Activated T-helper 1 cell treated with anti-CD3 and anti-CD28 coated beads, Interleukin-12 subunit alpha, Interleukin-12 subunit beta, Interleukin-2, Interleukin-4 antibody, amounts not matched to agents 30 ng/mL and 10 ng/mL and 1 ng/mL, durations not matched to agents 14 hours and 24 hours and 36 hours (primary cell): ENCODE measurements at places on chromosomes 7 and 10. TPM values are rescaled to one million over a fixed set of nuclear protein-coding genes. Genes with fewer than 3 reads are reported as not detected.

DNA sequence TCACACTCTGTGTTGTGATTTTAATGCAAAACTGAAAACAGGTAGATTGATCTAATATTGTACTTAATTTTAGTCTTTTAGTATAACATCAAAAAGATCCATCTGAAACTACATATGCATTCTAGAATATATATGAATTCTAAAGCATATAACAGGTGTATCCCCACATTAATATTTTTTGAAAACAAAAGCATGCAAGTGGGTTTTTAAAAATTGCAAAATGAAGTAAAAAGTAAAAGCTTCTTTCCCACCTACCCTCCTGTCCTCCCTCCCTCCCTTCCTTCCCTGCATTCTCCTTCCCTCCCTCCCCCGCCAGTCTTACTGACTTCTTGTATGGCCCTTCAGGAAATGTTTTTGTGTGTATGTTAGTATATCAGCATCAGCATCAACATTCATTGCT, 14.6 kb upstream of the STMP1 start:
- no peak overlapping the region for H3K4me3 ChIP-seq
- H3K4me1 ChIP-seq: no peaks in the 10 kb centered on the region
- no peak overlapping the region for H3K27ac ChIP-seq
- H3K27me3 ChIP-seq: no peaks in the 10 kb centered on the region

MYO3A gene
- not detected in 2 replicates for total RNA-seq

GRCh38 chr10:22557321-22557720, 157.1 kb downstream of the PIP4K2A start:
- H3K36me3 ChIP-seq: peaks cover 17% of the 10 kb centered on the region
- no peak overlapping the region for H3K27ac ChIP-seq

MMRN2 gene
- not detected in 2 replicates for total RNA-seq

GRCh38 chr10:96493871-96494525, 19.7 kb downstream of the TLL2 start:
- no peak overlapping the region for H3K4me3 ChIP-seq
- H3K27ac ChIP-seq: no peak overlapping the region
- no peaks in the 10 kb centered on the region for H3K36me3 ChIP-seq
- H3K4me1 ChIP-seq: no peaks in the 10 kb centered on the region

MRLN gene
- 0.23 and 0.54 TPM in 2 replicates for total RNA-seq

MBLAC1 gene
- 4.1 and 5.5 TPM in 2 replicates for total RNA-seq

DNA sequence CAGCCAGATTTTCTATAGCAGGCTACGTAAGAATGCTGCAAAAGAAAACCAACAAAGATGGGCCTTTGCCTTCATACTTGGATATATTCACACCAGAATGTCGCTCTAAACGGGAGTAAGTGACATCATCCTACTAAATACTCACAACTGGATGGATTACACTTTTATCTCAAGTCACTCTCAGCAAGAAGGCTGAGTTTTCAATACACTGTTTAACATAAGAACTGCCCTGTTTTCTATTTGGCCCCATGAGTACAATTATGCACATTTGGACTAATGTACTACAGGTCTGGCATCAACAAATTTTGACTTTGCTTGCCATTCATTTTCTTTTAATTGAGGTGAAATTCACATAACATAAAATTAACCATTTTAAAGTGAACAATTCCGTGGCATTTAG, 8.2 kb downstream of the SLC35B4 start:
- H3K36me3 ChIP-seq: peaks cover 14% of the 10 kb centered on the region
- no peak for DNase-seq
- no peak overlapping the region for H3K4me3 ChIP-seq
- no peaks in the 10 kb centered on the region for H3K27me3 ChIP-seq

GRCh38 chr7:113373863-113374262, 255.5 kb upstream of the SMIM30 start:
- DNase-seq: no peak
- no peaks in the 10 kb centered on the region for H3K36me3 ChIP-seq
- no peaks in the 10 kb centered on the region for H3K4me1 ChIP-seq
- no peak overlapping the region for H3K27ac ChIP-seq
- no peak overlapping the region for H3K4me3 ChIP-seq

DNA sequence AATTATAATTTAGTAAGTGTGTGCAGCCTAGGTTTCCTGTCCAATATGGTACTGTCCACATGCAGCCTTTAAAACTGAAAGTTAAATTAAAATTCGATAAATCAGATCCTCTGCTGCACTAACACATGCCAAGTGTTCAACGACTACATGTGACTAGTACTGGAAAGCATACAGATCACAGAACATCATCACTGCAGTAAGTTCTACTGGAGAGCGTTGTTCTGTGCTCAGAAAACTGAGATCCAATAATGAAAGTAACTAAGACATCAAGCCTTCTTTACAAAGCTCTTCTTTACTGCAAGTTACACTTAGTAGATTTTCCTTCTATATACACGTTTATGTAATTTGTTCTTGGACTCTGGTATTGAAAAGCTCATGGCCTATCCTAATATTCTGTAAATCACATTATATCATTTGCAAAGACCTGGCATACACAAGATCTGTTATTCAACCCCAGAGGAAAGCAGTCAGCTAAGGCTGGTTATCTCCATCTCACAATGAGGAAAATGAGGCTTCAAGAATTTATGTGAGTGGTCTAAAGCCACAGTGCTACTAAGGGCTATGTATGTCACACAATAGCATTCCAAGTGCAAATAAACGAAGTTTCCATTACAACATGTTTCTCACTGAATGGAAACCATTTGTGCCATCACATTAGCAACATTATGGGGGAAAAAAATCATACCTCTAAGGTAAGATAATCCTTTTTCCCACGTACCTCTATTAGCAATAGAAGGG, 77.6 kb downstream of the VPS41 start:
- H3K4me3 ChIP-seq: no peak overlapping the region
- H3K27me3 ChIP-seq: peaks cover 2% of the 10 kb centered on the region
- H3K4me1 ChIP-seq: no peaks in the 10 kb centered on the region
- H3K27ac ChIP-seq: no peak overlapping the region
- peaks cover 3% of the 10 kb centered on the region for H3K36me3 ChIP-seq

- no peaks in the 10 kb centered on the region for H3K4me1 ChIP-seq
- no peak overlapping the region for H3K4me3 ChIP-seq
- DNase-seq: no peak
- H3K27ac ChIP-seq: no peak overlapping the region
- no peaks in the 10 kb centered on the region for H3K27me3 ChIP-seq
These were observed 798.3 kb downstream of the NXPH1 start for GRCh38 chr7:9231630-9232121.

DNA sequence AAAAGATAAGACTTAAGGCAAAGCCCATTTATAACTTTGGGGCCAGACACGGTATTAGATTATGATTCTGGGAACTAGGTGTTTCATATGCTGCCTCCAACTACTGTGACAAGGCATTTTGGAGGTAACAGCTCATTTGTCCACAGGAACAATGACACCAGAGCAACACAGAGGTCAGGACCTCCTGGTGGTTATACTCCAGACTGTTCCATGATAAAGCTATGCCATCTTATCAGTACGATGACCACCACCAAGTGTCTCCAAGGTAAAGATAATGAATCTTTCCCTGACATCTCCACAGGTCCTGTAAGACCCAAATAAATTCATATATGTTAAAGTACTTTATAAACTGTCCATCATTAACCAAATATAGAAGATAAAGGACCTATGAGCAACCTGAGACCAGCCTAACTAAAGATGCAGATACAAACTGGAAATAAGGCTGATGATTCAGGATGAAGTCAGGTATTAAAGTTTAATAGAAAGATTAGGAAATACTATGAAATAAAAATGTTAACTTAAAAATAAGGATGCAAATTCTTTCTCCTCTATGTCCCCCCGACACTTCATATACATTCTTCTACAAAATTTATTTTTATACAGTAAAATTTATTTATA, 26.2 kb downstream of the CUL2 start:
- H3K27me3 ChIP-seq: no peaks in the 10 kb centered on the region
- no peak overlapping the region for H3K4me3 ChIP-seq
- no peaks in the 10 kb centered on the region for H3K4me1 ChIP-seq
- peaks cover 27% of the 10 kb centered on the region for H3K36me3 ChIP-seq

GRCh38 chr10:24465891-24466818, 257.2 kb downstream of the KIAA1217 start:
- H3K36me3 ChIP-seq: peaks cover 11% of the 10 kb centered on the region
- peak overlapping the region; percentile 77 for H3K27ac ChIP-seq
- peaks cover 61% of the 10 kb centered on the region for H3K4me1 ChIP-seq
- H3K27me3 ChIP-seq: peaks cover 6% of the 10 kb centered on the region
- DNase-seq: peak; percentile 61

ASZ1 gene
- total RNA-seq: not detected in 2 replicates

LDB3 gene
- total RNA-seq: 0.10 TPM in 1 of 2 replicates, not detected in the other

DNA sequence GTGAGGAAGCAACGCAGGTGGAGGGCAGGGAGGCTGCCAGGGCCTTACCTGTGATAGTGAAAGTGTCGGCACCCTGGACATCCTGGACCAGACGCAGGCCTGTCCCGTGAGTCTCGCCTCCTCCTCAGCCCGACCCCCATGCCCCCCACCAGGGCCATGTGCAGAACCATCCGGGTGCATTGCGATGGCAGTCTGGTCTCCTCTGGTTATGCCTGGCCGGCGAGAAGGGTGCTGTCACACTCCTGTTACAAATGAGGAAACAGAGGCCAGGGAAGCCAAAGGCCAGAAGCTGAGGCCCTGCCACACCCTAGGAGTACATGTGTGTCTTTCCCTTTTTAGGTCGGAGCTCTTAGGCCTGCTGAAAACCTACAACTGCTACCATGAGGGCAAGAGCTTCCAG, 7.2 kb downstream of the DEPP1 start:
- no peak overlapping the region for H3K27ac ChIP-seq
- no peaks in the 10 kb centered on the region for H3K27me3 ChIP-seq
- H3K4me1 ChIP-seq: peaks cover 40% of the 10 kb centered on the region
- no peak overlapping the region for H3K4me3 ChIP-seq
- no peak for DNase-seq

- DNase-seq: peak; percentile 45
- peaks cover 31% of the 10 kb centered on the region for H3K36me3 ChIP-seq
- peak overlapping the region; percentile 97 for H3K4me3 ChIP-seq
- no peaks in the 10 kb centered on the region for H3K27me3 ChIP-seq
These were observed 704 bp downstream of the TNKS2 start for GRCh38 chr10:91798649-91799611.

DNA sequence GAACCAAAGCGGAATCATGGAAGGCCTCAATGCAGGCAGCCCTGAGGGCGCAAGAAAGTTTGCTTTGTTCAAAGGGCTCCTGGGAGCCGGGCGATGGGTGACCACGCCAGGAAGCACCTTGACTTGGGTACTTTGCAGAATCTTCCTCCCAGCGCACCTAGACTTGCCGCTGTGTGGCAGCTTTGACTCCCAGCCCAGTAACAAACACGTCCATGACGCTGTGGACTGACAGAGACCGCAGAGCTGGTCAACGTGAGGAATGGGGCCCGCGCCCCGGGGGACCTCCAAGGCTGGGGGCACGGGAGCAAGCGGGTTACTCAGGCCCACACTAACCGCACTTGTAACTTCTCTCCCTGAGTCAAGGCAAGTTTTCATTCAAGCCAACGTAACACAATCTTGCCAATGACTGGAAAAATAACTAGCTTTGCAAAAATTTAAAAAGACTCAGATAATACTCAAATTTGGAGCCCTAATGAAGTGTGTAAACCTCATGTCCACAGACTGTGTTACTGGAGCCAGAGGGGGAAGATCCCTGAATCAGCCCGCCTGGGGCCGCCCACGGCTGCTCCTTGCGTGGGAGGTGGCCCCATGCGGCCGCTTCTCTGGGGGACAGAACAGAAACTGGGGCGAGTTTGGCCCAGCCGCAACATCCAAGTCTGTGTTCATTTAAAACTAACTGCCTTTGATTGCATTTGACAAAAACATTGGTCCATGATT, 130.8 kb downstream of the DNAJB6 start:
- no peak overlapping the region for H3K4me3 ChIP-seq
- H3K4me1 ChIP-seq: peaks cover 29% of the 10 kb centered on the region
- no peak for DNase-seq
- H3K27ac ChIP-seq: no peak overlapping the region

DNA sequence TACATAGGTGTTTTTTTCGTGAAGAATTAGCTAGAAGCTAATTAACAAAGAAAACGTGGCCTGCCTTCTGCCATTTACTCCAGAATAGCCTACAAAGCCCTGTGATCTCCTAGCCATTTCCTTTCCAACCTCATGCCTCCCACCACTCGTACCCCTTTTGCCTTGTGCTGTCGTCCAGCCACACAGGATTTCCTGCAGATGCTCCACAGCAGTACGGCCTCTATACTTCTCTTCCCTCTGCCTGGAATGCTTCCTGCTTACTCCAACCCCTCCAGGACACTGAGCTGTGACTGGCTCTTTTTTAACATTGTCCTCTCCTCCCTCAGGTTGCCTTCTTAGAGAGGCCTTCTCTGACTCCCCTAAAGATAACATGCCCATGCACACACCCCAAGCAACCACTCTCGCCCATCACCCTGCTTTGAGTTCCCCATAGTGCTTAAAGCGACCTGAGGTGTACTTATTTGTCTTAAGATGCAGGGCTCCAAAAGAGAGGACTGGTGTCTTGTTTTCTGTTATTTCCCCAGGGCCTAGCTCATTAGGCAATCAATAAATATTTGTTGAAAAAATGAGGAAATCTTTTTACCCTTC, 32.7 kb downstream of the STK17A start:
- DNase-seq: no peak
- H3K36me3 ChIP-seq: peaks cover 38% of the 10 kb centered on the region
- H3K4me3 ChIP-seq: no peak overlapping the region
- peaks cover 43% of the 10 kb centered on the region for H3K4me1 ChIP-seq
- H3K27me3 ChIP-seq: no peaks in the 10 kb centered on the region
- peak overlapping the region; percentile 10 for H3K27ac ChIP-seq

CASP2 gene
- total RNA-seq: 107 and 110 TPM in 2 replicates

GRCh38 chr10:100730725-100731406, 14.5 kb upstream of the PAX2 start:
- H3K27ac ChIP-seq: peak overlapping the region; percentile 59
- DNase-seq: peak; percentile 11
- H3K4me1 ChIP-seq: peaks cover 32% of the 10 kb centered on the region
- H3K27me3 ChIP-seq: peaks cover 91% of the 10 kb centered on the region
- H3K36me3 ChIP-seq: peaks cover 2% of the 10 kb centered on the region
